Fibroblast of skin of right quadriceps (primary cell): ENCODE measurements at places on chromosomes 1 and 21.

DNA sequence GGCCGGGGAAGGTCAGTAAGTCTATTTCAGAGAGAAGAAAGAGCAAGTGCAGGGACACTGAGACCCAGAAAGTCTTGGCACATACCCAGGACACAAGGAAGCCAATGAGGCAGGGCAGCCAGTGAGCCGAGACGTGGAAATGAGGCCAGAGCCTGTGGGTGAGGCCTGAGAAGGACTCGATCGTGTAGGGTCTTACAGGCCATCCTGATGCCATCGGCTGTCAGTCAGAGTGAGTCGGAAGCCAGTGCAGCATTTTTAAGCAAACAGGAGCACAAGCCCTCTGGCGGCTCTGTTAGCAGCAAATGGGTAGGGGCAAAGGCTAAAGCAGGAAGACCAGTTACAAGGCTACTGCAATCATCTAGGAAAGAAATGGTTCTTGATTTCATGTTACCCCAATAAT lies 6.1 kb upstream of the GJB3 start:
- no peak for DNase-seq

- no peak for DNase-seq
Measured at GRCh38 chr1:42089246-42089645, 64.0 kb upstream of the GUCA2B start.

GRCh38 chr1:244361764-244362473 lies 89.8 kb downstream of the ADSS2 start:
- peak; percentile 69 for DNase-seq

DNA sequence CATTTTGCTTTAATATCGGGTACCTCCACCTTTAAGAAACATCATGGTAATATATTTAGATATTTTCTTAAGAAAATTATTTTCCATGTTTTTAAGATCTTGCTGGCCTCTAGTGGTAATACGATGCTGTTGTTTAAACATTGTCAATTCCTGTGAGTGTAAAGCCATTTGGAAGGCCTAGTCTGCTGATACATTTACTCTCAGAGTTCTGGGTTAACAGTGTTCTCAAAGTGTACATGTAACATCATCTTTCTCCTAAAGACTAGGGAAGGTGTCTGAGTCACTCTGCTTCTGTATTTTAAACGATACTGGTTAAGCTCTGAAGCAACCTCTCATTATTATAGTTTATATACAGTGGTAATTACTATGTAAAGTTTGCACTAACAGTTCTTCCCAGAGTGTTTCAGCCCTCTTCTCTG lies 189.1 kb downstream of the RASAL2 start:
- DNase-seq: peak; percentile 61

DNA sequence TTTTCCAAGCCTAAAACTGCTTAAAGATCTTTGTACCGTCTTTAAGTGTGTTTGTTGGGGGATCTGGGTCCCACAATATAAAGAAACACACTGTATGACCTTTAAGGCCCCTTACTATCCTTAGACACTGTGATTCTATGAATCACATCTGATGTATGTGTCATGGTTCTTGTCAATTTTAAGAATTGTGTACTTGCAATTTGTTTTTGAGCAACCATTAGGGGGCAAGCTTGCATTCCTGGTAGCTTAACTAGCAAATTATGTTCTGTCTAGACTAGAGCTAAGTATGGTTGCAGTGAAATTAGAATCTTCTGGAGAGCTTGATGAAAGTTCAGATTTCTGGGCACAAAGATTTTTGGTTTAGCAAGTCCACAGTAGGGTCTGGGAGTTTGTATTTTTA lies 219.5 kb downstream of the TPR start:
- peak; percentile 79 for DNase-seq

DNA sequence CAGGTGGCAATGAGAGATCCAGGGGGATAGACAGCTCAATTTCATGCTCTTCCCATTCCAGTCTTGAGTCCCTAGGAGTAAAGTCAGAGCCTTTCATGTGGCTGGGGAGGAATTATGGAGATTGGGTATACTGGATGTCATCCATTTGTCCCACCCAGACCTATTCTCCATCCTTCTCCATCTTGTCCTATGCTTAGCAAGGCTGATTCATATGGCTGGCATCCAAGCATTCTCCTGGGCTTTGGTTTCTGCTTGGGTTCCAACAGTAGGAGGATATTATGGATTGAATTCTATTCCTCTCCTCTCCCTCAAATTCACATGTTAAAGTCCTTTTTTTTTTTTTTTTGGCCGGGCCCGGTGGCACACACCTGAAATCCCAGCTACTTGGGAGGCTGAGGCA lies 3.8 kb upstream of the CDC20 start:
- peak; percentile 35 for DNase-seq

GRCh38 chr1:173052681-173053196 lies 2.0 kb upstream of the TNFSF18 start:
- DNase-seq: no peak

DNA sequence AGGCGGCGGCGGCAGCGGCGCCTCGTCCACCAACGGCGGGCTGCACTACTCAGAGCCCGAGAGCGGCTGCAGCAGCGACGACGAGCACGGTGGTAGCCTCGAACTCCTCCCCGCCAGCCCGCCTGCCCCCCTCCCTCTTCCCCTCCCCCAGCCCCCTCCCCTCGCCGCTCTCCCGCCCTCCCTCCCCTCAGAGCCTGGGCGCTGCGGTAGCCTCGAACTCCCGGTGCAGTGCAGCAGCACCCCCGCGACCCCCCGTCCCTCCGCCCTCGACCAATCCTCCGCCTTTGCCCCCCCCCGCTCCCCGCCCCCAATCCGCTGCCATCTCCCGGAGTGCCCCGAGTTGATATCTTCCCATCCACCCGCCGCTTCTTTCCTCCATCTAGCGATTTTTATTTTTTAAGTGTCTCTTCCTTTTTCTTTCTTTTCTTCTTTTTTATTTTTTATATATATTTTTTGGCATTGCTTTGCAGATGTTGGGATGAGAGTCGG lies 516 bp downstream of the RCOR3 start:
- peak; percentile 65 for DNase-seq

DNA sequence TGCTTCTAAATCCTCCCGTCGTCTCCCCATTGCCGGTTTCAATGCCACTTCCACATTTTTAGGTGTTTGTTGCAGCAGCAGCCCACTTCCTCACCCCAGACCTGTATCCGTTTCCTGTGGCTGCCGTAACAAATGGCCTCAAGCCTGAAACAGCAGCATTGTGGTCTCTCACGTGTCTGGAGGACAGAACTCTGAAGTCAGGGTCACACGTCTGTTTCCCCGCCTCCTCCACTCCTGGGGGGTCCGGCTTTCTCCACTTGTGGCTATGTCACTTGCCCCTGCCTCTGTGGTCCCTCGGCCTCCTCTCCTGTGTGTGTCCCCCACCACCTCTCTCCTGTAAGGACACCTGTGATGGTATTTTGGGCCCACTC lies 21.8 kb downstream of the TRPM2 start:
- no peak for DNase-seq

- no peak for DNase-seq
Measured at GRCh38 chr1:159823406-159823805, 3.3 kb upstream of the SLAMF8 start.

- peak; percentile 73 for DNase-seq
Measured at GRCh38 chr1:185957441-185958363, 223.5 kb downstream of the HMCN1 start.

DNA sequence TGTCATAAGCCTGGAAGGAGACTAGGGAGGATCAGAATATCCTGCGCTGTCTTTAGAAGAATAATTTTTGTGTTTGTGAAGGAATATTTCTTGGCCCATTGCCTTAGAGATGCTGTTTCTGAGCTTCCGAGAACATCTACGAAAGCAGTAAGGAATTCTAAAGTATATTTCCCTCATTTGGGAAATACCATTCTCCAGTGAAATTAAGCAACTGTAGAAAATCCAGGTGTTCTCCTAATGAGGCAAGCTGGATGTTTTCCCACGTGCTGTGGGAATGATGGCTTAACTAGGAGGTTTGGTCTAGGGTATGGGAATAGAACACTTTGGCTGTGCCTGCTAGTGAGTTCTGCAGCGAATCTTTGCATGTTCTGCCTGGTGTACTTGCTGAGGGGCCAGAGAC lies 168.9 kb upstream of the KIAA0040 start:
- DNase-seq: no peak

GRCh38 chr1:230459465-230459864 lies 33.3 kb upstream of the PGBD5 start:
- DNase-seq: peak; percentile 47
